Astrocyte (in vitro differentiated cells and primary cell): ENCODE measurements at places on chromosomes 6 and 20. TPM values are rescaled to one million over a fixed set of nuclear protein-coding genes. Genes with fewer than 3 reads are reported as not detected.

CALHM5 gene
- total RNA-seq = 1.8 and 1.9 TPM in 2 replicates

BPIFA2 gene
- total RNA-seq = not detected in 2 replicates

GRCh38 chr6:25922301-25922700, 8.2 kb downstream of the SLC17A2 start:
- no peaks in the 10 kb centered on the region for H3K36me3 ChIP-seq
- peak; percentile 1 for DNase-seq
- no peaks in the 10 kb centered on the region for H3K4me1 ChIP-seq
- H3K4me3 ChIP-seq = no peak overlapping the region

KHDRBS2 gene
- not detected in 2 replicates for total RNA-seq

DNA sequence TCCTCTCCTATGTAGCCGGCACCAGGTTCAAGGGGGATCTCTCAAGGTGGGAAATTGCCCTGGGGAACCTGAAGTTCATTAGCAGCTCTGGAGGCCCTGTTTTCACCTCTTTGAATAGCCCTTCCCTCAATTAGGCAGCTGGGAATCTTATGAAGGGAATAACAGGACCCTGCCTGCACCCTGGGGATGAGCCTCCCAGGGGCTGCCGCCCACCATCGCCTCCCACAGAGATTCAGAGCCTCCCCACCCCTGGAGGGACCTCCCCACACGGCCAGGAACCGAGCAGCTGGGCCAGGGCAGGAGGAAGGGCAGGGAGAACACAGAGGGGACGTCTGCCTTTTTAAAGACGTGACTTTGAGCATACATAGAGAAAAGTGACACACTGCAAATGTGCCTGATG, 4.6 kb upstream of the EEF1A2 start:
- H3K4me3 ChIP-seq = no peak overlapping the region
- H3K36me3 ChIP-seq = no peaks in the 10 kb centered on the region
- H3K27me3 ChIP-seq = peaks cover 12% of the 10 kb centered on the region
- H3K4me1 ChIP-seq = no peaks in the 10 kb centered on the region
- no peak for DNase-seq
- H3K27ac ChIP-seq = no peak overlapping the region

DNA sequence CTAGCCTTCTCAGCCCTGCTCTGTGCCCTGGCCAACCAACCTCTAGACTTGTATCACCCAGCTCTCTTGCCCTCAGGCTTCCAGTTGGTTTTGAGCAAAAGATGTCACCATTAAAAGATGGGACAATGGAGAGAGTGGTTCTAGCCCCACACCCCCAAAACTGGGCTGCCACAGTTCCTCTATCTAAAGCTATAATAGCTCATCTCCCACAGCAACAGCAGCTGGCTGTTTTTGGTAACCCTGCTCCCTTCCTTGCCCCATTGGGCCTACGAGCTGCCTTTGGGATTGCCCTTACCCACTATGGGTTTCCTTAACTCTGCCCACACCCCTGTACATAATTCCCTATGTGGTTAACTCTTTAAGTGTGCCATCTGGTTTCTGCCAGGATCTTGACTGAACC, 7.6 kb upstream of the SRSF3 start:
- H3K4me3 ChIP-seq = no peak overlapping the region
- no peaks in the 10 kb centered on the region for H3K27me3 ChIP-seq
- no peak for DNase-seq
- peaks cover 14% of the 10 kb centered on the region for H3K4me1 ChIP-seq
- H3K36me3 ChIP-seq = no peaks in the 10 kb centered on the region

SALL4 gene
- 15.0 and 21.7 TPM in 2 replicates for total RNA-seq

ATP9A gene
- total RNA-seq = 12.9 and 13.5 TPM in 2 replicates

DNA sequence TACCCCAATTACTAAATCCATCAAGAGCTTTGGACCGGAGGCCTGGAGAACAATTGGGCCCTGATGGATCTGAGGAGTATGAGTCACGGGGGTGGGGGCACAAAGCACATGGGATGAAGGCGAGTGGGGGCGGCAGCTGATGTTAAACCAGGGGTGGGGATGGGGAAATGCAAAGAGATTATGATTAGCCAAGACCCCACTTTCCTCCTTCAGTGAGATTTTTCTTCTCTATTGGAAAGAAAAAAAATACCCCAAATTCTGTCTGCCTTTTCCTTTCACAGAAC, 57.9 kb downstream of the ARHGAP40 start:
- H3K27ac ChIP-seq = no peak overlapping the region
- no peaks in the 10 kb centered on the region for H3K4me1 ChIP-seq
- H3K4me3 ChIP-seq = no peak overlapping the region
- H3K27me3 ChIP-seq = peaks cover 22% of the 10 kb centered on the region
- no peaks in the 10 kb centered on the region for H3K36me3 ChIP-seq

ANKS1A gene
- total RNA-seq = 15.5 and 18.0 TPM in 2 replicates

RNASET2 gene
- 18.7 and 22.0 TPM in 2 replicates for total RNA-seq

DNA sequence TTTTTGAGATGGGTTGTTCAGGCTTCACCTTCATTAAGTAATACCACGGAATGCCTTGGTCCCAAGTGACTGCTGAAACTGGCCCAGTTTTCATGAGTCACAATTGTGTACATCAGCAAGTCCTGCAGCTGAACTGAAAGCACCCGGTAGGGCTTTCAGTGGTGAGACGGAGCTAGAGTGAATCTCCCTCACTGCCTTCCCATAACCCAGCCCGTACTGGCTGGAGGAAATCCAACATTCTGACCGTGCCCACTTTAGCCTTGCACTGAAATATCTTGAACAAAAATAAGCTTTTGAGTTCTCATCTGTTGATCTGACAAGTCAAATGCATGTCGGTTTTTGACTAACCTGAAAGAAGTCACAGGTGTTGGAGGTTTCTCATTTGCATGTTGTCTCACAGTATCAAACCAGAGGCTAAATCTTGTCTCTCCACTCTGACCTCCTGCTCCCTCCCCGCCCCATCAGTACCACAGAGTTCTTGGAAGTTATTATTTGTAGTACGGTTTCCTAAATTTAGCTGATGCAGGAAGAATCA, 35.9 kb downstream of the DUSP22 start:
- peaks cover 15% of the 10 kb centered on the region for H3K4me1 ChIP-seq
- no peak overlapping the region for H3K4me3 ChIP-seq
- H3K27me3 ChIP-seq = no peaks in the 10 kb centered on the region
- DNase-seq = peak; percentile 88
- no peak overlapping the region for H3K27ac ChIP-seq

AGER gene
- total RNA-seq = 7.5 and 9.9 TPM in 2 replicates

DNA sequence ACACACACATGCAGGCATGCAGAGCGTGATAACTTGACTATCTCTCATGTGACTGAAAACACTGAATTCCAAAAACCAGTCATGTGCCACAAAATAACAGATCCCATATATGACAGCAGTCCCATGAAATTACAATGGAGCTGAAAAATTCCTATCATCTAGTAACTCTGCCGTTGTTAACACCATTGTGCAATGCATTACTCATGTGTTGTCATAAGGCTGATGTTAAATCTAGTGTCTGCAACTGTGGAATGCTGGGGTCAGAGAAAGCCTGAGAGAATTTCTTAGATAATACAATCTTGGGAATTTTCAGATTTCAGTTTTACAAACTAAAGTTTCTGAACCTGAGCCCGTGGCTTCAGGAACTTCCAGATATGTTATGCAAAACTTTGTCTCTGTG, 70.2 kb downstream of the LYRM4 start:
- H3K27me3 ChIP-seq = no peaks in the 10 kb centered on the region
- DNase-seq = peak; percentile 95
- H3K4me1 ChIP-seq = peaks cover 19% of the 10 kb centered on the region
- no peaks in the 10 kb centered on the region for H3K36me3 ChIP-seq

- H3K36me3 ChIP-seq = no peaks in the 10 kb centered on the region
- H3K4me1 ChIP-seq = peaks cover 20% of the 10 kb centered on the region
- peak overlapping the region; percentile 43 for H3K27ac ChIP-seq
- no peak overlapping the region for H3K4me3 ChIP-seq
Measured at GRCh38 chr20:19828232-19828631, 70.2 kb downstream of the RIN2 start.

- no peak overlapping the region for H3K27ac ChIP-seq
- DNase-seq = no peak
- no peaks in the 10 kb centered on the region for H3K36me3 ChIP-seq
- no peak overlapping the region for H3K4me3 ChIP-seq
- H3K4me1 ChIP-seq = peaks cover 7% of the 10 kb centered on the region
Measured at GRCh38 chr6:169847141-169847674, 95.8 kb downstream of the ERMARD start.

KCNK16 gene
- total RNA-seq = not detected in 2 replicates

GRCh38 chr6:38141085-38141484, 321.6 kb downstream of the ZFAND3 start:
- peaks cover 1% of the 10 kb centered on the region for H3K4me1 ChIP-seq
- no peak overlapping the region for H3K27ac ChIP-seq
- no peak overlapping the region for H3K4me3 ChIP-seq

- H3K36me3 ChIP-seq = no peaks in the 10 kb centered on the region
- no peak overlapping the region for H3K27ac ChIP-seq
- H3K4me3 ChIP-seq = no peak overlapping the region
Measured at GRCh38 chr6:169341706-169342105, 88.1 kb upstream of the THBS2 start.

TDRD6 gene
- total RNA-seq = 0.02 TPM in 1 of 2 replicates, not detected in the other

CCN6 gene
- not detected in 2 replicates for total RNA-seq

SUPT3H gene
- 11.7 and 12.4 TPM in 2 replicates for total RNA-seq

DNA sequence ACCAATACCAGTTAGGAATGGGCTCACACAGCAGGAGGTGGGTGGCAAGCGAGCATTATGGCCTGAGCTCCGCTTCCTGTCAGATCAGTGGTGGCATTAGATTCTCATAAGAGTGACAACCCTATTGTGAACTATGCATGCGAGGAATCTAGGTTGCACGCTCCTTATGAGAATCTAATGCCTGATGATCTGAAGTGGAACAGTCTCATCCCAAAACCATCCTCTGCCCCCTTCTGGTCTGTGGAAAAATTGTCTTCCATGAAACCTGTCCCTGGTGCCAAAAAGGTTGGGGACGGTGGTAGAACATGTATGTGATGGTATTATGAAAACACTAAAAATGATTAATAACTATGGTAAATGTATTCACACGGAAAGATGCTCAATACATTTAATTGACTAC, 99.7 kb upstream of the HIVEP1 start:
- H3K27me3 ChIP-seq = no peaks in the 10 kb centered on the region
- no peak overlapping the region for H3K4me3 ChIP-seq
- DNase-seq = no peak

CFB gene
- total RNA-seq = 1.0 and 1.4 TPM in 2 replicates

GRCh38 chr6:155882527-155883333, 427.1 kb upstream of the NOX3 start:
- H3K27me3 ChIP-seq = no peaks in the 10 kb centered on the region
- no peaks in the 10 kb centered on the region for H3K36me3 ChIP-seq
- H3K27ac ChIP-seq = no peak overlapping the region
- no peak overlapping the region for H3K4me3 ChIP-seq

DNA sequence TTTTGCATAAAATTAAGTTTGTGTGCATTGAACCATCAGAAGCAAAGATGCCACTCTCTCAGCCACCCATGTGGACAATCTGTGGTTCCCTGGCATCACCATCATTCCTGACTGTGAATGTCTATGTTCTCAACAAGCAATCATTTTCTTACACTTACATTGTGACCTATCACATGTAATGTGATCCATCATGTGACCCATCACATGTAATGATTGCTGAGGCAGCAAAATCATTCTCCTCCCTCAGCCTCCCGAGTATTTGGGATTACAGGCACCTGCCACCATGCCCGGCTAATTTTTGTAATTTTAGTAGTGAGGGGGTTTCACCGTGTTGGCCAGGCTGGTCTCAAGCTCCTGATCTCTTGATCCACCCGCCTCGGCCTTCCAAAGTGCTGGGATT, 22.0 kb upstream of the ZNF133 start:
- no peaks in the 10 kb centered on the region for H3K27me3 ChIP-seq
- no peak overlapping the region for H3K27ac ChIP-seq
- H3K4me1 ChIP-seq = no peaks in the 10 kb centered on the region

GRCh38 chr6:11947575-11947974, 64.5 kb upstream of the HIVEP1 start:
- no peaks in the 10 kb centered on the region for H3K4me1 ChIP-seq
- H3K4me3 ChIP-seq = no peak overlapping the region
- no peak for DNase-seq

RBM24 gene
- total RNA-seq = 18.2 and 22.7 TPM in 2 replicates

SIRPB1 gene
- total RNA-seq = not detected in 2 replicates

RPN2 gene
- 259 and 290 TPM in 2 replicates for total RNA-seq

CNBD2 gene
- 2.1 and 3.0 TPM in 2 replicates for total RNA-seq

- H3K27me3 ChIP-seq = no peaks in the 10 kb centered on the region
- no peak overlapping the region for H3K4me3 ChIP-seq
- no peak for DNase-seq
- H3K27ac ChIP-seq = no peak overlapping the region
- H3K36me3 ChIP-seq = no peaks in the 10 kb centered on the region
- H3K4me1 ChIP-seq = no peaks in the 10 kb centered on the region
Measured at GRCh38 chr6:135210632-135211305, 29.7 kb downstream of the MYB start.

MCHR2 gene
- not detected in 2 replicates for total RNA-seq

DNA sequence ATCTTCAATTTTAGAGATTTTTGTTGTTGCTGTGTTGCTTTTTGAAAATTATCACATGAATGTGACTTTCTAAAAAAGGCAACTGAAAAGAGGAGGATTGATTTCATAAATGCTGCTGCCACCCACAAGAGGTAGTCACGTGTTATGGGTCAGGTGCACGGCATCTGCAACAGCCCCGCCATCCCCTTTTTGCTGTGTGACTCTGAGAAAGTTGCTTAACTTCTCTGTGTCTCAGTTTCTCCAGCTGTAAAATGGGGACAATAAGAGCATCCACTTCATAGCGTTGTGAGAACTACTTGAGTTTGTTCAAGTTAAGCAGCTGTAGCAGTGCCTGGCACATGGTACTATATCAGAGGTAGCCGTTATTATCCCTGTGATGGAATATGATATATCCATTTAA, 10.7 kb downstream of the CCN5 start:
- no peaks in the 10 kb centered on the region for H3K36me3 ChIP-seq
- H3K27me3 ChIP-seq = no peaks in the 10 kb centered on the region
- no peak overlapping the region for H3K27ac ChIP-seq
- DNase-seq = no peak
- H3K4me1 ChIP-seq = peaks cover 20% of the 10 kb centered on the region

GRCh38 chr6:12047304-12047703, 35.2 kb downstream of the HIVEP1 start:
- no peak overlapping the region for H3K27ac ChIP-seq
- H3K27me3 ChIP-seq = no peaks in the 10 kb centered on the region
- DNase-seq = no peak
- H3K4me3 ChIP-seq = no peak overlapping the region
- H3K4me1 ChIP-seq = peaks cover 4% of the 10 kb centered on the region

DNA sequence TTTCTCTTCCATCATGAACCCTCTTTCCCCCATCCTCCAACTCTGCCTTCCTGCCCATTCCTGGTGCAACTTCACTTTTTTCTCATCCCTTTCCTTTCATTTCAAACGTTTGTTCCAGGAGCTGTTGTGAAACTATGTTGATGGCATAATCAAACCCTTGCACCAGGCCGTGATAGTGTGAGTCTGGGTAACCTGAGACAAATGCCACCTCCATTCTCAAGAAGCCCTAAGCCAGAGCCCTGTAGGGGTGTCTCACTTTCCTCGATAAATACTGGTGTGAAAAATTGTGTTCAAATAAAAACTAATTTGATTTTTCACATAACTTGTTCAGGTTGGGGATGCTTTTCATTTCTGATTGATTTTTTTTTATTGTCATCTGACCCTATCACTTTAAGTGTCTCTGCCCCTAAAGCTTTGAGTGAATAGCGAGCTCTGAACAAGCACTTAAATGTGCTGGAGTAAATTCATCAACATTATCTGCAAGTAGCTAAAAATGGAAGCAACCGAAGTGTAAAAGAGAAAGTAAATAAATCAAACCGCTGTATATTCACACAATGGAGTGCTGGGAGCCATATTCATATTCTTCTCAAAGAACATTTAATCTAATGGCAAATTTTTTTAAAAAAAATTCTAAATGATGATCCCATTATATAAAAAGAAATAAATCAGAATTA, 303.1 kb upstream of the CDYL start:
- no peaks in the 10 kb centered on the region for H3K4me1 ChIP-seq
- no peak overlapping the region for H3K4me3 ChIP-seq
- no peak for DNase-seq
- H3K27ac ChIP-seq = no peak overlapping the region
- no peaks in the 10 kb centered on the region for H3K27me3 ChIP-seq
- H3K36me3 ChIP-seq = no peaks in the 10 kb centered on the region
